Germinal center (tissue), 1 donor: ENCODE measurements at places on chromosomes 3 and 15.

GRCh38 chr3:144028798-144029411 lies 57.3 kb downstream of the DIPK2A start:
- DNase-seq, result peak; percentile 32

- DNase-seq, result no peak
These were observed 64.2 kb upstream of the PYGO1 start for GRCh38 chr15:55652359-55652758.

- peak; percentile 30 for DNase-seq
These were observed 519.7 kb downstream of the FOXP1 start for GRCh38 chr3:71063773-71064290.

DNA sequence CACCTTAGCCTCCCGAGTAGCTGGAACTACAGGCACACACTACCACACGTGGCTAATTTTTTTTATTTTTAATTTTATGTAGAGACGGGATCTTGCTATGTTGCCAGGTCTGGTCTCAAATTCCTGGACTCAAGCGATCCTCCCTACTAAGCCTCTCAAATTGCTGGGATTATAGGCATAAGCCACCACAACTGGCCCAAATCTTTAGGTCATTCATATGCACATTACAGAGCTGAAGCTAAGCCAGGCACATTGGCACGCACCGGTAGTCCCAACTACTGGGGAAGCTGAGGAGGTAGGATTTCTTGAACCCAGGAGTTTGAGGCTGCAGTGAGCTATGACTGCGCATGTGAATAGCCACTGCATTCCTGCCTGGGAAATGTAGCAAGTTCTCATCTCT lies 265.9 kb downstream of the ZMAT3 start:
- DNase-seq, result no peak

DNA sequence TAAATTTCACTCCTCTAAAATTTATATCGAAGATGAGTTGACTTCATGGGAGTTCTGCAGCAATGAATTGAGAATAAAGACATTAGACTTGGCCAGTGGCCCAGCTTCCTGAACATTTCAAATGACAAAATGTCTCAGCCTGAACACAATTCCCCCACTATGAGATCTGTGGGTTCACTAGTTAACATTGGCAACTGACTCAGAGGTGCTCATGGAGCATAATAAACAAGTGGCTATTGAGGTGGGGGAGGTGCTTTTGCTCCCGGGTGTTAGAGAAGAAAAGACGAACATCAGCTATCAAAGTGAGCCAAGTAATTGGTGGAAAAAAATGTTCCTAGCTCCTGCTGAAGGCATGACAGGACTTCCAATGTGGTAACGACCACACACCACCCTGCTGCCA lies 6.3 kb downstream of the ATP13A4 start:
- no peak for DNase-seq

- DNase-seq, result no peak
These were observed 41.9 kb downstream of the ABHD2 start for GRCh38 chr15:89130201-89130600.

- DNase-seq, result no peak
These were observed 129.7 kb downstream of the TJP1 start for GRCh38 chr15:29692527-29692926.

DNA sequence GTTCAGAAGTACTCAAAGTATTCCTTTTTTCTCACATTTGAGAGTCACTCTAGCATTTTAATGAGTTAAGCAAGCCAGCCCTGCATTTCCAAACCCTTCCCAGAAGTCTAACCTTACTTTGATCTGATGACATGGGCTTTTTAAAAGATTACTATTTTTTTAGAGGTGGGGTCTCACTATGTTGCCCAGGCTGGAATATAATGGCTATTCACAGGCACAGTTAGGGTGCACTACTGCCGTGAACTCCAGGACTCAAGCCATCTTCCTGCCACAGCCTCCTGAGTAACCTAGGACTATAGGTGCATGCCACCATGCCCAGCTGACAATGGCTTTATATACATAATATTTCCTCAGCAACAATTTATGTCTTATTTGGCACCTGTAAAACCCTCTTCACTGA lies 64.1 kb upstream of the GOLGA6B start:
- no peak for DNase-seq

DNA sequence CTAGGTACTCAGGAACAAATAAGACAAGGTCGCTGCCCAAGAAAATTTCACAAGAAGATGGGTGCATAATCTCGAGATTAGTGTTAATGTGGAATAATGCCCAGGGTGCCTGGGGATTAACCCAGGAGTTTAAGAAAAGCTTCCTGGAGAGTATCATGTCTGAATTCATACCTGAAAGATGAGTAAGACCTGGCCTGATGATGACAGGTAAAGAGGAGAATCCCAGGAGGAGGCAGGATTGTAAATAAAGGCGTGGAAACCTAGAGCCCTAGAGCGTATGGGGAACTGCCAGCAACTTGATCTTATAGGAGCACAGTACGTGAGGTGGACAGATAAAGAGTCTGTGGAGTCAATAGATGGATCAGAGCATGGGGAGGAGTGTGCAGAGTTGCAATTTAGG lies 43.0 kb downstream of the ARRDC4 start:
- no peak for DNase-seq

DNA sequence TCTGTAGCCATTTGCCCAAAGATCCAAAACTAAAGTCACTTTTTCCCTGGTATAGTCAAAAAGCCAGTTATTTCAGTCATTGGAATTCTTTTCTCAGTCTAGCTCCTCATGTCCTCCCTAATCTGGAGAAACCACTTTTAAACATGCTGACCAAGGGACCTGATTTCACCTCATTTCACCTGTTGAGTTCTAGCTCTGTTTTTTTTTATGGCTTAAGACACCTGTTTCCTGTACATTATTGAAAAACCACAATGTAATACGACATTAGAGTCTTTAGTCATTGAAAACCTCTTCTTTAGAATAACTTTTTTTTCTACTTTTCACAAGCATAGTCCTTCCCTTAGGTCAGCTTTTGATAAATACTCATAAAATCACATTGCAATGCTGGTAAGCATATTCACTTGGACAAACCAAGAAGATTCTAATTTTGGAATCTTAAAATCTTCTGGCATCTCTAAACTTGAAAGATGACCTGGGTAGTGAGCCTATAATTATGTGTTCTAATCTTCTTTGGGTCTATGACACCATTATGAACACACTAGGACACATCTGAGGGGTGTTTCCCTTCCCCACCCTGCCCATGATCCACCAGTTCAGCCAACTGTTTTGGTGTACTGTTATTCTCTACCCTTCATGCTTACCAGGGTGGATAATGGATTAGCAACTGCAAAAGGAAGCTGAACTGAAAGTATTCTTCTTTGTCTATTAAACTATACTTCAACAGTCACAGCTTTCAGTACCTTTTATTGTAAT lies 103.5 kb upstream of the FXR1 start:
- DNase-seq, result no peak

GRCh38 chr15:56538901-56539545 lies 74.1 kb upstream of the MNS1 start:
- no peak for DNase-seq

- no peak for DNase-seq
These were observed 38.1 kb downstream of the ZIC1 start for GRCh38 chr3:147447224-147447623.
